ENCODE measurements at places on chromosomes 11 and 22.

DNA sequence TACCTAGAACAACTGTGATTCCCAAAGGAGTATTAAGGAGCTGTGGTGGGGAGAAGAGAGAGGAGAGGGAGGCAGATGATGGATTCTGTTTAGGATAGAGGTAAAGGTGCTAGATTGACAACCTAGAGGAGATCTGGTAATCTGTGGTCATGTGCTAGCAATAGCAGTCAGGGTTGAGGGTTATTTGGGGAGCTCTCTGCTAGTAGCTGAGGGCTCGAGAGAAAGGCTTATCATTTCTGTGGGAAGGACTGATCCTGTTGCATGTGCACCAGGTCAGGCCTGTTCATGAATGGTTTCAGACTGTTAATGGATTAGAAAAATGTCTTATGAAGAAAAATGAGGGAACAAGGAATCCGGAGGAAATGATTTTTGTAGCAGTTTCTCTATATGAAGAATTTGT lies 63.2 kb downstream of the MTMR3 start:
- DNase-seq: no peak

- DNase-seq: no peak
These were observed 480.5 kb downstream of the MIAT start for GRCh38 chr22:27137871-27138337.

DNA sequence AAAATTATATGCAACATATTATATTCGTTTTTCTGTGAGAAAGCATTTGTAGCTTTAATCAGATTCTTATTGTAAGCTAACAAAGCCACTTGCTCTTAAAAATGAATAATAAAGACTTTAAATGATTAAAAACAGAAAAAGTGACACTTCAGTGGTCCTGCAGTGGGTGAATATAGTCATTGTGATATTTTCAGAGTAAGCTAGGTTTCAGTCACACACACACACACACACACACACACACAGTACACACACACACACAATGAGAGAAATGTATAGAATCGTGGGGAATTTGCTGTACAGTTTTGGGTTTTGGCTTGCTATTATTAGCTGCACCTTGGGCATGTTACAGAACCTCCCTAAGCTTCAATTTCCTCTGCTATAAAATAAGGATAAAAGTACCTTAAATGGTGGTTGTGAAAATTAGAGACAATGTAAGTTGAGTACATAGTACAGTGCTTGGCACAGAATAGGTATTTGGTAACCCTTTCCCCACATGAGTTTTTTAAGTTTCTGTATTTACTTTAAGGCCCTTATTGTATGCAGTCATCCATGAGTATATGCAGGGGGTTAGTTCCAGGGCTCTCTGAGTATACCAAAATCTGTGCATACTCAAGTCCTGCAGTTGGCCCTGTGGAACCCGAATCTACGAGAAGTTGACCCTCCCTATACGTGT lies 39.8 kb downstream of the CSTPP1 start:
- no peak for DNase-seq

GRCh38 chr11:86577644-86578636 lies 94.5 kb downstream of the ME3 start:
- peak; percentile 53 for DNase-seq

DNA sequence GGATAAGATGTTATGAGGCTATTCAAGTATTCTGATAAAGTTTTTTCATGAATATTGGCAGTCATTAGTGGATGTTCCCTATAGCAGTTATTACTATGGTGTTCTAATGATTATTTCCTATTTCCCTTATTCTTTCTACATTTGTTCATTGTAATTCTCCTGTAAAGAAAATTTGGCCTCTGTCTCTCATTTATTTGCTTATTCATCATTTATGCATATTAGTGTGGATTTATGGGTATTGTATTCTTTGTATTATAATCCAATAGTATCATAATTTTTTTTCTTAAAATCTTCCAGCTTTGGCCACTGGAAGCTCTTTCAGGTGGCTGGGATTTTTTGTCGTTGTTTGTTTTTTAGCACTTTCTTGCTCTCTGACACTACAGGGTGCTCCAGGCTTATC lies 47.3 kb downstream of the JAM3 start:
- DNase-seq: no peak

DNA sequence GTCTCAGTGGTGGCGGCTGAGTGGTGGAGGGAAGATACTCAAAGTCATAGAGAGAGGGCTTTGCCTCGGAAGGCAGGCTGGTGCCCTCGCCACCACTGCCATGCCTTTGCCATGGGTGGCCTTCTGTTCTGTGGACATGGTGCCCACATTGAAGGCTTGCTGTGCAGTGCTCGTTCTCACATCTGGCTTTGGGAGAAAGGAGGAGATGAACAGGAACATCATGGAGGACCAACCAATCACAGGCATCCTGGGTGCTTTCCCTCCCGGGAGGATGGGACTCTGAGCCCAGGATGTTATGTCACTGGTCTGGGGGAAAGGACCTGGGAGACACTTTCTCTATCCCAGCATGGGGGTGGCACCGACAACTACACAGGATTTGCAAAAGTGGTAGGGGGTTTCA lies 82.3 kb upstream of the NARS2 start:
- DNase-seq: no peak

DNA sequence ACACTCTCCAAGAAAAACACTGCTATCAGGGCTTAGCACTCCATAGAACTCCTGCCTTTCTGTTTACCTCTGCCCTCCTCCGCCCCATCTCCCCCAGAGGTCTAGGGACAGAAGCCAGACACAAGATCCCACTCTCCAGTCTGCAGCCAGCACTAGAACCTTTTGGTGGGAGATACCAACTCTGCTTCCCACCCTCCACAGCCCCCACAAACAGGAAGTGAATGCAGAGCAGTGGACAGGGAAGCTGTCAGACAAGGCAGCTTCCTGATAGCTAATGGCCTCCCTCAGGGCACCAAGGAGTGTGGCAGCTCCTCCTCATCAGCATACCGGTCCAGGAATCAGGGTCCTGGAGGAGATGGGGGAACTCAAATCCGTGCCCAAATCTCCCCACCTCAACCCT lies 5.1 kb downstream of the SCN4B start:
- DNase-seq: no peak

DNA sequence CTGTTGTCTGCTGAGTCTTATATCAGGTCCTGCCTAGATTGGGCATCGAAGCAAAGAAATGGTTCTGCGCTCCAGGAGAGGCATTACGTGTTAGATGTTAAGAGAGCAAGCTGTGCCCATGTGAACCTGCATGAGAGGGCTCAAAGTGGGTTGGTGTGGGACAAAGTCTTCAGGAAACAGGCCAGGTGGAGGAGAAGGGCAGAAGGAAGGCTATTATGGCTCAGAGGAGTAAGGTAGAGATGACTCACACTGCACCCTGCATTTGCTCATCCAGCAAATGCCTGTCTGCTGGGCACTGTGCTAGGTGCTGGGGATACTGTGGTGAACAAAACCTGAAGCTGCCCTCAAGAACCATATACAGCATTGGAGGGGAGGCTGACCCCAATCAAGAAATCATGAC lies 5.8 kb downstream of the USP35 start:
- DNase-seq: no peak

DNA sequence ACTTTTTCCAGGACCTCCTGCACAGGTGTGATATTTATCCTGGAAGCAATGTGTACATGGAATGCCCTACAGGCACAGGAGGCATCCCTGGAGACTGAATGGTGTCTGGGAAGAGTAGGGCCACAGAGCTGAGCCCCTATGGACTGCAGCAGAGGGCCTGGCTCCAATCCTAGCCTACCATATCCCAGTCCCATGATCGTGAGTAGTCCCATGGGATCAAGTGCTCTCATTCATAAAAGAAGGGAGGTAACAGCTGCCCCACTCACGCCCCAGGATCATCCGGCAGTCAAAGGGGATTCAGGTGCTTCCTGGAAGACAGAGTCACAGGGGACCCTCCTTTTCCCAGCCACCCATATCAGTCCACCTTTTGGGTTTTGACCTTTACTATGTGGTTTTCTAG lies 24.0 kb downstream of the ANKK1 start:
- no peak for DNase-seq

DNA sequence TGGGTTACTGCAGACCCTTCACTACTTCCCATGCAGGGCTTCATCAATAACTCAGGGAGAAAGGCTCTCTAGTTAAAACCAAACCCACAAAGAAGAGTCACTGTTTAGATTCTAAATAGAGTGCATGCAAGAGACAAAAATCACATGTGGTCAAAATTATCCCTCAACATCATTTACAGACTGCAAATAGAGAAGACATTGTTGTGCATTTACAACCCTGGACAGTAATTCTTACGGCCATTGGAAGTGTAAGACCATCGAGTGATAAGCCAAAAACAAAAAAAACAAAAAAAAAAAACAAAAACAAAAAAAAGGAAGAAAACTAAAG lies 93.4 kb downstream of the RASSF10 start:
- DNase-seq: no peak

GRCh38 chr11:83895516-83895915 lies 609.3 kb upstream of the CCDC90B start:
- no peak for DNase-seq

- peak; percentile 47 for DNase-seq
These were observed 1.8 kb downstream of the ST3GAL4 start for GRCh38 chr11:126357055-126357962.

DNA sequence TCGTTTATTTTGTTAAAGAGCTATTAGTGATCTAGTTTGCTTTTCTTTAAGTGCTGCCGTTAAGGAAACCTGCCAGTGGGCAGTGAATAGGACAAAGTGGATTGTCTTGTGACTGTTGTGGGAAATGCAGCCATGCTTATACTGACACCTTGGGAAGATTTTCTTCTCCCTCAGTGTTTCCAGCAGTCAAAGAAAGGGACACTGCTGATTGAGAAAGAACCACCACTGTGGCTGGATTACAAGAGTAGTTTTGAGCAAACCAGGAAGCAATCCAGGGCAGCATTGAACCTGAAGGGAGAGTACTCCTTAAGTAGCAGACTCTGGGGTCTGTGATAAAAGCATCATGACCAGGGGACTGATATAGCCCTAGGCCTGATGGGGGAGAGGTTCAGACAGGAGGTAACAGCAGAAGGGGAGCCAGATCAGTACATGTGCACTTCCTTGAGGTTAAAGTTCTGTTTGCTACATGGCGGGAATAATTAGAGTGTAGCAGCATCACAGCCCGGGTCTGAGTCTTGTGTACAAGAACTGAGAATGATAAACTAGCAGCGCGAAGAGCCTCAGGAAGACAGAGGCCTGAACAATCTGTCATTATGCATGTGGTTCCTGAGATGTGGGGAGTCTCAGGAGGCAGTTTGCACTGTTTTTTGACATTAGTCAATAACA lies 167.8 kb downstream of the C11orf91 start:
- no peak for DNase-seq

DNA sequence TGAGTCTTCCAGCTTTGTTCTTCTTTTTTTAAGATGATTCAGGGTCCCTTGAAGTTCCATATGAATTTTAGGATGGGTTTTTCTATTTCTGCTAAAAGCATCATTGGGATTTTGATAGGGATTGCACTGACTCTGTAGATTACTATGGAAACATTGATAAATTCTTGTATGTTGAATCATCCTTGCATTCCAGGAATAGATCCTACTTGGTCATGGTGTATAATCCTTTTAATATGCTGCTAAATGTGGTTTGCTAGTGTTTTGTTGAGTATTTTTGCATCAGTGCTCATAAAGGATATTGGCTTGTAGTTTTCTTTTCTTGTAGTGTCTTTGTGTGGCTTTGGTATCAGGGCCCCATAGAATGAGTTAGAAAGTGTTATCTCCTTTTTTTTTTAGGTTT lies 34.9 kb upstream of the PHOX2A start:
- no peak for DNase-seq

DNA sequence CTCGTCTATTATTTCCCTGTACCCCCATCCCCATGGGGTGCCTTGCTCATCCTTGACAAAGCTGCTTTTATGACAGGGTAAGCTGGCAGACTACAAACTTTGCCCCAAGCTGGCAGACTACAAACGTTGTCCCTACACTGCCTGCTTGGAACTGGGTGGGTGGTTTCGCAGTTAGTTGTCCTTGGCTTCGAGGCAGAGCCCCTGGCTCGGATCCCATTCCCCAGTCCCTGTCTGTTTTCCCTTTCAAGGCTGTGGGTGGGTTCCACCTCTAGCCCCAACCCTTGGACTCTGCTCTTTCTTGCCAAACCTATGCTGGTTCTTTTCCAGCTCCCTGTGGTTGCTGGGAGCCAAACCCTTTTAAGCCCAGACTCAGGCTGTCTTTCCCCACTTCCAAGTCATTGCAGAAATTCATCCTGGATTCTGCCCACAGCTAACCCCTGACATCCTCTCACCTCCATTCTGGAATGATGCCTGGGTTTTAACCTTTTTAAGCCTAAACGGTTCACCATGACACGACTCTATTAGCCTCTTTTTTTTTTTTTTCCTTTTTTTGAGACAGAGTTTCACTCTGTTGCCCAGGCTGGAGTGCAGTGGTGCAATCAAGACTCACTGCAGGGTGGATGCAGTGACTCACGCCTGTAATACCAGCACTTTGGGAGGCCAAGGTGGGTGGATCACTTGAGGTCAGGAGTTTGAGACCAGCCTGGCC lies 9.2 kb upstream of the RBM14 start:
- peak; percentile 97 for DNase-seq

GRCh38 chr22:41873391-41873790 lies 40.5 kb downstream of the SREBF2 start:
- no peak for DNase-seq

GRCh38 chr22:35341090-35341874 lies 39.6 kb upstream of the HMOX1 start:
- DNase-seq: no peak

DNA sequence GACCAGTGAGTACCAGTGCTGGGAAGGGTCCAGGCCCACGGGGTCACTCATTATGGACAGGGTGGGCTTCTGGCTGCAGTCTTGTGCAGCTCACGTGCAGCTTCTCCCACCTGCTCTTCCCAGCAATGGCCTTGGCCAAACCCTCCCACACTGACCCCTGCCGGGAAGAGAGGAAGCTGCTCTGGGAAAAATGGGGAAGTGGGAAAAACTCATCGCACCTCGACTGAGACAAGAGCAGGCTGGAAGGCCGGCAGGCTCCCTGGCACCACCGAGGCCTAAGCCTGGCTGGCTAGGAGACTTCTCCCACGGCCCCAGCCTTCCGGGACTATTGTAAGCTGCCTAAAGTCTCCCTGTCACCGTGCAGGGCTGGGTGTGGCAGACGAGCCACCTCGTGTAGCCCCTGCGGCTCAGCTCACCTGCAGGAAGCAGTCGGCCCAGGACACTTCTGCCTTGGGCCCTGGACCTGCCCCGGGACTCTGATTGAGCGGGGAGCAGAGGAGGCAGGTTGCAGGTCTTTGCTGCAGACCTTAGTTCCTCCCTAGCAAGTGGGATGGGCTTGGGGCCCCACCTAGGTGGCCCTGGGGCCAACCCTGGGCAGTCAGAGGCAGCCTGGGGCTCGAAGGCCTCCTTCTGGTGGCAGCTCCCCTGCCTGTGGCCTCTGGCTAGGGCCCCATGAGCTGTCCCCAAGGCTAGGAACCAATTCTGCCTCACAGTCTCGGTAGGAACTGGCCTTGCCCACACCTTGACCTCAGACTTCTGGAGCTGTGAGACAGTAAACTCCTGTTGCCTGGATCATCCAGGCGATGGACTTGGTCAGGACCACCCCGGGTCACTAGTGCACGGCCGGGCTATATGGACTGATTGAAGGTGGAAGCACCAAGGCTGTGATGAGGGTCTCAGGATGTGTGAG lies 23.1 kb downstream of the MRGPRG start:
- DNase-seq: peak; percentile 43

GRCh38 chr11:104120493-104121137 lies 43.3 kb downstream of the PDGFD start:
- no peak for DNase-seq

GRCh38 chr11:84249344-84250135 lies 963.4 kb upstream of the CCDC90B start:
- DNase-seq: no peak

GRCh38 chr11:16193897-16194381 lies 162.4 kb downstream of the SOX6 start:
- DNase-seq: no peak

Measured in right lobe of liver (tissue), 6 donors.